ENCODE measurements at places on chromosomes 2 and 18.
A peak's percentile ranks its signal among the peaks of the same experiment; 100 is the strongest.

DNA sequence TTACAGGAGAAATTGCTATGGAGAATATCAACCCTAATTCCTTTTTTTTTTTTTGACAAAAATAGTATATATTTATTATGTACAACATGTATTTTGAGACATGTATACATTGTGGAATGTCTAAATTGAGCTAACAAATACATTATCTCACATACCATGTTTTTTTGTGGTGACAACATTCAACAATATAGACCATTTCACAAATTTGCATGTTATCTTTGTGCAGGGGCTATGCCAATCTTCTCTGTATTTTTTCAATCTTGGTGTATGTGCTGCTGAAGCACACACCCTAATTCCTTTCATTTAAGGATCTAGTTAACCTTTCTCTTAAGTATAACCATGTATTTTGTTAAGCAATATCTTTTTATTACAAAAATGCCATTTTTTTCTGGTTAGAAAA is 13.2 kb downstream of the SLC39A10 start:
- DNase-seq, result no peak

DNA sequence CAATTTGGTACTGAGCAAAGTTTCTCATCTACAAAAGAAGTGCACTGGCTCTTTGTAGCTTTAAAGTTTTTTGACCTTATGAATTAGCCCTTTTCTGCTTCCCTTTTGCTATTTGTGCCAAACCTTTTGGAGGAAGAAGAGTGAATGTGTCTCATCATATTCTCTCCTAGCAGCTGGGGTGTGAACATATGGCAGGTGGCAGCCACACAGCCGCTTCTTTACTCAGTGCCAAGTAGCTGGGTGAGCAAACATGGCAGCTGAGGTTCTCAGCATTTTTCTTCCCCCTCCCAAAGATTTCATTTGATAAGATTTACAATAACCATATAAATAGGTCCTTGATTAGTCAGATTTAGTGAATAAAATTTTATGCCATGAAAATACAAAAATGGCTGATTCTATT is 46.7 kb upstream of the STK17B start:
- DNase-seq, result no peak

DNA sequence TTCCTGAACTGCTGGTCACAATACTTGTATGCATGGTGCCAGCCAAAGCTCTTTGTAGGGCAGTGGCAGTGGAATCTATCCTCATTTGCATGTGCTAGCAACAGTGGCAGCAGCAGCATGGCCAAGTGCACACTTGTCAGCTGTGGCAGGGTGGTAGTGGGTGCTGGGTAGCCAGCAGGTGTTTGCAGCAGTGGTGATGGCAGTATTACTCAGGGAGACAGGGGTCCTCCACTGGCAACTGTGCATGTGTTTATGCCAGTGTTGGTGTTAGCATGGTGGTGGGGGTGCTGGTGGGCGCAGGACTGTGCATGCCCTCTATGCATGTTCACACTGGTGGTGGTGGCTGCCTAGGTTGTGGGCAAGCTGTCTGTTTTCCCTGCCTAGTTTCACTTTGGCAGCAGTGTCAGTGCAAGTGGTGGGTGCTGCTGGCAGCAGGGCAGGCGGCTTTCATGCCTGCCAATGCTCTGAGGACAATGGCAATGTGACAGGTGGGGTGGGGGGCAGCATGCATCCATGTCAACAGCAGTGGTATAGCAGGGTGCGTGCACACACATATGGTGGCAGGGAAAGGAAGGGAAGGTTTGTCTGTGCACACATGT is 41.2 kb downstream of the GALNT13 start:
- no peak for DNase-seq

- no peak for DNase-seq
Measured at GRCh38 chr2:122077771-122078170, 322.3 kb downstream of the TSN start.

DNA sequence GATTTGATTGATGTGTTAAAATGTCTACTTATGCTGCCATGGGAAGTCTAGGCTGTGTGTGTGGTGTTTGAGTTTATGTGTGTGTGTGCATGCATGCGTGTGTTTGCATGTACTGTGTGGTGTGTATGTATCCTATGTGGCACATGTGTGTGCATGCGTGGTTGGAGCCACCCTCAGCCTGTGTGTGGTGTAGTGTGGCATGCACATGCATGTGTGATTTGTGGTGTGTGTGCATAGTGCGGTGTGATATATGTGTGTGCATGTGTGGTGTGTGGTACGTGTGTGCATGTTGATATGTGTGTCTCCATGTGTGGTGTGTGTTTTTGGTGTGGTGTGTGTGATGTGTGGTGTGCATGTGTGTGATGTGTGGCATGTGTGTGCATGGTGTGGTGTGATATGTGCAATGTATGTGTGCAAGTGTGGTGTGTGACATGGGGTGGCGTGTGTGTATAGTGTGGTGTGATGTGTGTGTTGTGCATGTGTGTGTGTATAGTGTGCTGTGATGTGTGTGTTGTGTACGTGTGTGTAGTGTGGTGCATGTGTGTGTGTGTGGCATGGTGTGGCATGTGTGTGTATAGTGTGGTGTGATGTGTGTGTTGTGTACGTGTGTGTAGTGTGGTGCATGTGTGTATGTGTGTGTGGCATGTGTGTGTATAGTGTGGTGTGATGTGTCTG is 66.6 kb upstream of the HDAC4 start:
- DNase-seq, result peak; percentile 14

DNA sequence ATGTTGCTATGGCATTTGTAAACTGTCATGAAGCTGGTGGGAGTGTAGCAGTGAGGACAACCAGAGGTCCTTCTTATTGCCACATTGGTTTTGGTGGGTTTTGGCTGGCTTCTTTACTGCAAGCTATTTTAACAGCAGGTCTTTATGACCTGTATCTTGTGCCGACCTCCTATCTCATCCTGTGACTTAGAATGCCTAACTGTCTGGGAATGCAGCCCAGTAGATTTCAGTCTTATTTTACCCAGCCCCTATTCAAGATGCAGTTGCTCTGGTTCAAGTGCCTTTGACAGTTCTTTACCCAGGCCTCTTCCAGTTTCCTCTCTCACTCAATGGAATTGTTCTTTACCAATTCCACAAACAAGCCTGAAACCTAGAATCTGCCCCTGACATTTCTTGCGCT is 145.1 kb downstream of the KCNE4 start:
- DNase-seq, result peak; percentile 76

GRCh38 chr2:10297191-10297830 is 5.4 kb upstream of the HPCAL1 start:
- no peak for DNase-seq

DNA sequence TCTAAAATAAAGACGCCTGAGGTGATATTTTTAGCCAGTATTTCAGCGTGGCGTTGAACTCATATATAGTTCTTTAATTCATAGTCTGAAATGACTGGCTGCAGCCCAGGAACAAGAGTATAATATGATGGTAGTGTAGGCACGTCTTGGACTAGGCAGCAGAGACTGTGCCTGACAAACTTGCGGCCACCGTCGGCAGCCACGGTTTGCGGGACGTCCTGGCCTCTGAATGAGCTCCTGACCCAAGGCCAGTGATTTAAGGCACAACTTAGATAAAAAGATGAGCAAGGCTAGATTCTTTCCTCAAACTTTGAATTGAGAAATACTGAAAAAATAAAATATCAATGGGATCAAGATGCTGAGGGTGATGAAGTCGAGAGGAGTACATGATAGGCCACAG is 40.0 kb downstream of the MYO1B start:
- no peak for DNase-seq

- DNase-seq, result no peak
Measured at GRCh38 chr18:49491534-49491856, 4.5 kb upstream of the C18orf32 start.

DNA sequence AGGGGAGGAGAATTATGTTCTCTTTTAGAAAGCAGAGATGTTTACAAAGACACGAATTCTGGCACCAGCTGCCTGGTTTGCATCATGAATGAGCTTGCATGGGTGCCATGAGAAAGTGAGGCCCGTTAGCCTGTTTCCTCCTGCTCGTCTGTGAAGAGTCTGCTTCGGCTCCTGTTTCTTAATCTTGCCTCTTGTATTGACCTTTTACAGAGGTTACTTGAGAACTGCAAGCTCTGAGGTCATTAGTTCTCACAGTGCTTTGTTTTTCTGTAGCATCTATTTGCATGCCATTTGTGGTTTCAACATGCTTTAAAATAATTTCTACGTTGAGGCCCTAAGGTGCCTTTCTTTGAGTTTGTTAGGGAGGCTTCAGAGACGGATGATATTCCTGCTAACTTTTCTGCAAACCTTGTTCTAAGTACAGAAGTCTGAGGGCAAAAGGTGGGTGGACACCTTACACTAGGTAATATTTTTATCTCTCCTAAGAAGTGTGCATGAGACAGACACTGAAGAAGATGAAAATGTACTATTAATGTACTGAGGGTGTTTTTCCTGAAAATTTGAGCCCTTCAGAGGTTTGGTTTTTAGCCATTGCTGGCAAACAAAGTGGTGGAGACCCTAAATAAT is 53.4 kb upstream of the LINC00305 start:
- no peak for DNase-seq

GRCh38 chr18:69758458-69758857 is 189.2 kb downstream of the CD226 start:
- DNase-seq, result no peak

GRCh38 chr18:77013811-77014521 is 118.6 kb downstream of the MBP start:
- DNase-seq, result no peak

DNA sequence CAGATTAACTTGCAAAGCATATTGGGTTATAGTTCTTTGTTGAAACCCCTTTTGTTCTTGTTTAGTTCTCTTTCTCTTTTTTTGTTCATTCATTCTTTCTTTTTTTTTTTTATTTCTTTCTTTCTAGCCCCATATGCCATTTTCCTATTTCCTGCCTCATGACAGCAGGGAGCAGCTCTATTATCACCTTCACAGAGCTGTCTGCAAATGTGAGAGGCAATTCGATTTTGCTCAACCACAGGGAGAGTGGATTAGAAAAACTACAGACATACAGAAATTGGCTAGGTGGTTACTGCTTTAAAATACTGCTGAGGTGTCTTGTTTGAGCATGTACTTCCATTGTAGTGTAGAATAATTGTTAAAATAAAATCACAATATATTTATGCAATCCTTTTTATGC is 44.2 kb upstream of the TBR1 start:
- DNase-seq, result no peak

DNA sequence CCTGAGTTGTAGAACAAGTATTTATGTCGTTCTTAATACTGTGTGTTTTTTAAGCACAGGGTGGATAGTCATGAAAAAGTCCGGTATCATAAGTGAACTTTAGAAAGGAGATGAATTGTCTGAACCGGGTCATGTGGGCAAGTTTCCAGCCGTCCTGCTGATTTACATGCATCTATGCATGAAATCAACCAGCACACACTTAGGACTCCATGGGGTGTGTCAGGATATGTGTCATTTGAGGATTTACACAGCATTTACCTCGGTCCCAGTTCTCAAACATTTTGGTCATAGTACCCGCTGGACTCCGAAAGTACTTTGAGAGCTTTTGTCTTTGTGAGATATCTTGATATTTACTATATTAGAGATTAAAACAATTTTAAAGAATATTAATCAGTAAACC is 47.5 kb upstream of the TWSG1 start:
- DNase-seq, result no peak

- DNase-seq, result no peak
Measured at GRCh38 chr2:24720310-24720709, 72.9 kb downstream of the PTRHD1 start.

- no peak for DNase-seq
Measured at GRCh38 chr2:176493226-176493825, 224.1 kb downstream of the MTX2 start.

GRCh38 chr18:59340817-59341216 is 18.2 kb downstream of the LMAN1 start:
- DNase-seq, result no peak

GRCh38 chr2:103977668-103978067 is 876.2 kb upstream of the POU3F3 start:
- DNase-seq, result no peak

- DNase-seq, result no peak
Measured at GRCh38 chr18:46731316-46731715, 25.5 kb downstream of the ST8SIA5 start.

DNA sequence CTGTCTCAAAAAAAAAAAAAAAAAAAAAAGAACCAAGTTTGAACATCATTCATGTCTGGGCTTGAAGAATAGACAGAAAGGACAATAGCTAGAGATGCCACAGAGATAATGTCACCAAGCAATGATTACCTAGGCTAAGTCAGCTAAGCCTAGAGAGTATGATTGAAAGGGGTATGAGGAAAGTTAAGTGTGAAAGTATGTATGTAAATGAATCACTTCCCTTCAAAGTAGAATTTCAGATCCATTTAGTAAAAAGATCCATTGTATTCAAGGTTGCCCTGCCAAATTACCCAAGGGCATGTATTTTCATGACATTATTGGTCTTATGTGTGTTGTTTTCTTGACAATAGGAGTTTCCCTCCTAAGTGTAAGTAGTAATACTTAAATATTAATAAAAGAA is 34.1 kb upstream of the SLC39A10 start:
- no peak for DNase-seq

GRCh38 chr2:28422908-28423741 is 30.5 kb downstream of the FOSL2 start:
- no peak for DNase-seq

DNA sequence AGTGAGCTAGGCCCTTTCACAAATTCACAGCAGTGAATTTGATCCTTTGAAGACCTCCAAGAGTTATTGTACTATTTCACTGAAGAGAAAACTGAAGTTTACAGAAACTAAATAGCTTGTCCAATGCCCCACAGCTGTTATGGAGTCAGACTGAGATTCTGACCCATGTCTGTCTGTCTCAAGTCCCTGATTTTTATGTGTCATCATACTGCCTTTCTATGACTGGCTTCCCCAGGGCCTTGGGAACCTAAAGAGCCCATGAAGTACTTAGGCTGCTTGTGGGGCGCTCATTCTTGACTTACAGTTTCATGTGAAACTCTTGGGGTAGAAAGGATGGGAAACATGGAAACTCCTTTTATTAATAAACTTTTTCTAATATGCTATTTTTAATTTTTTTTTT is 107.7 kb downstream of the ATL2 start:
- no peak for DNase-seq

DNA sequence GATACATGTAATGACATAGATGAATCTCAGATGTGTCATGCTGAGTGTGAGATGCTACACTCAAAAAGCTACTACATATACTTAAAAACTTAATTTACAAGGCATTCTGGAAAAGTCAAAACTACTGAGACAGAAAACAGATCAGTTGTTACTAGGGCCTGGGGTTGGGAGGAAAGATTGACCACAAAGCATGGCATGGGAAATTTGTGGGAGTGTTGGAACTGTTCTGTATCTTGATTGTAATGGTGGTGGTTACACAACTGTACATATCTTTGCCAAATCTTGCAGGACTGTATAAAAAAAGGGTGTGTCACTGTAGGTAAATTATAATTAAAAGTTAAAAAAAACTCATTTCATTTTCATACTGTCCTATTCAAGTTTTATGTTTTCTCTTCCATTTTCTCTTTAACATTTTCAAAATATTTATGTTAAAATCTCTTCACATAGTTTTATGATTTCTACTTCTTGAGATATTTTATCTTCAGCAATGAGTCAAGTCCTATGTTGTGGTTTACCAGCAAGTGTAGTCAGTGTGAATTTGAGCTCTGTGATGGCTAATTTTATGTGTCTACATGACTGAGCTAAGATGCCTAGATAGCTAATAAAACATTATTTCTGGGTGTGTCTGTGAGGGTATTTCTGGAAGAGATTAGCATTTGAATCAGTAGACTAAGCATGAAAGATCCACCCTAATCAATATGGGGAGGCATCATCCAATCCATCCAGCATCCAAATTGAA is 58.6 kb upstream of the VRK2 start:
- DNase-seq, result no peak

GRCh38 chr2:138640921-138641676 is 139.1 kb downstream of the NXPH2 start:
- peak; percentile 88 for DNase-seq

GRCh38 chr18:31884020-31884419 is 58.9 kb downstream of the TRAPPC8 start:
- no peak for DNase-seq

GRCh38 chr2:201950606-201951005 is 83.0 kb upstream of the FZD7 start:
- DNase-seq, result no peak

Measured in islet precursor cell (in vitro differentiated cells).